Stimulated activated naive CD8-positive, alpha-beta T cell treated with anti-CD3 and anti-CD28 coated beads, Interleukin-15, amount 100 ng/mL, for 72 hours (primary cell): ENCODE measurements at places on chromosomes 4 and X.

- no peak for DNase-seq
Observed at GRCh38 chr4:24202579-24202978, 312.7 kb upstream of the PPARGC1A start.

- no peak for DNase-seq
Observed at GRCh38 chr4:120720354-120720934, 202.1 kb downstream of the PRDM5 start.

DNA sequence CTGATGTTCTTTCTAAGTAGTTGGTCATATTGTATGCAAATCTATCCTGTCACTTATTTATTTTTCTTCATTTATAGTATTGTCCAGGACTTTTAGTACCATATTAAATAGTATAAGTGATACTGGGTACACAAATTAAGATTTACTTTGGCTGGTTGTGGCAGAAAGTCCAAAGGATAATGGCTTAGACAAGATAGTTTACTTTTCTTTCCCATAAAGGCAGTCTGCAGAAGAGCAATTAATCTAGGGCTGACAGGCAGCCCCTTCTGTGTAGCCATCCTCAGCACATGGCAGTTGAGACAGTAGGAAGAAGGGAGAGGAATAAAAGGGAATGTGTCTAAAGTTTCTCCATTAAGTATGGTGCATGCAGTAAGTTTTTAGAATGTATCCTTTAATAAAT is 6.4 kb downstream of the RBM10 start:
- DNase-seq, result no peak

GRCh38 chr4:8856835-8857621 is 14.6 kb downstream of the HMX1 start:
- no peak for DNase-seq

GRCh38 chr4:178976861-178977260 is 1534.6 kb upstream of the AGA start:
- no peak for DNase-seq

GRCh38 chrX:149521438-149521837 is 16.3 kb upstream of the IDS start:
- DNase-seq, result no peak

- DNase-seq, result no peak
Observed at GRCh38 chrX:126994032-126994600, 174.6 kb downstream of the PRR32 start.

- no peak for DNase-seq
Observed at GRCh38 chr4:162016991-162017390, 146.8 kb downstream of the FSTL5 start.
